ENCODE measurements at places on chromosomes 6 and 20. TPM values are rescaled to one million over a fixed set of nuclear protein-coding genes. Genes with fewer than 3 reads are reported as not detected.
A peak's percentile ranks its signal among the peaks of the same experiment; 100 is the strongest.

DNA sequence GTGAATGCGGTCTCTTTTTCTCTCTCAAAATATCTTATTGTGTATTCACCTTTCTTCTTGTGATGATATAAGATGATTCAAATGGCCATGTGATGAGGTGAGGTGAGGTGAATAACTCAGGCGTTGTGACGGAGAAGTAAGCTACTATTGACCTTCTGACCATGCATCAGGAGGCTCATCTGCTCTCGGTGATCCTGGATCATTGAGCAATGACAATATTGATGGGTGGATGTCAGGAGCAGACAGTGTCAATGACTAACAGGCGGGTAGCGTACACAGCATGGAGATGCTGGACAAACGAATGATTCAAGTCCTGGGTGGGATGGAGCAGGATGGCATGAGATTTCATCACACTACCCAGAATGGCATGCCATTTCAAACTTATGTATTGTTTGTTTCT, 119.6 kb downstream of the PXDC1 start:
- H3K4me3 ChIP-seq, result no peak overlapping the region
- no peaks in the 10 kb centered on the region for H3K36me3 ChIP-seq
- H3K4me1 ChIP-seq, result no peaks in the 10 kb centered on the region
- no peak for DNase-seq

ZNF831 gene
- not detected for polyA plus RNA-seq

RAET1E gene
- polyA plus RNA-seq, result 24.9 TPM

DNA sequence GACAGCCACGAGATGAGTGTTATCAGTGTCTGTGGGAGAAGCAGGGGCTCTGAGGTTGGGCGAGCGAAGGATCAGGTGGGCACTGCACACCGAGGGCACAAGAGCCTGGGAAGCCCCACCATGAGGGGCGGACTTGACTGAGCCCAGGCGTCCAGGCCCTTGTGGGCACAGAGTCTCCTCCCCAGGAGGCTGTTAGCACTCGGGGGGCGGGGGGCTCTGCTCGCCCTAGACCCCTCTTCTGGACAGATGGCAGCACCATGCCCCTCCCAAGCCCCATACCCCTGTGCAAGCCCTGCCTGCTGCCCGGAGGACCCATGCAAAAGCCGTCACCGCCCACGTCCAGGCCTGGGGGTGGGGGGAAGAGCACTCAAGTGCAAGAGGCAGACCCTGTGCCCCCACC, 21.7 kb upstream of the SLCO4A1 start:
- H3K4me1 ChIP-seq, result peaks cover 23% of the 10 kb centered on the region
- no peaks in the 10 kb centered on the region for H3K27me3 ChIP-seq
- no peak overlapping the region for H3K27ac ChIP-seq

DNA sequence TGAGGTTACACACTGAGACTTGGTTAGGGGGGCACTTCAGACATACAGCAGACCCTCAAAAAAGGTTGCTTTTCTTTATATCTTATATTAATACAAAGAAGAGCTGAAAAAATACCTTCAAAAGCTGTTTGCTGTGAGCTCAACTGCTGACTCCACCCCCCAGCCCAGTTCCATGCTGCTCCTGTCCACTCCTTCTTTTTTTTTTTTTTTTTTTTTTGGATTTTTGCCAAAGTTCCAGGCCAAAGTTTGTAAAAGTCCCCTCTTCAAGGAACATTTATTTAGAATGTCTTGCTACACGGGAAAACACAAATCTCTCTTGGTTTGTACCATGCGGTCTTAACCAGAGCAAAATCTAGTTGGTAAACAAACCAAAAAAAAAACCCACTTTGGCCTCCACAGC, 85.3 kb upstream of the AKAP12 start:
- H3K4me1 ChIP-seq, result no peaks in the 10 kb centered on the region
- no peaks in the 10 kb centered on the region for H3K36me3 ChIP-seq
- DNase-seq, result no peak
- no peaks in the 10 kb centered on the region for H3K27me3 ChIP-seq
- H3K27ac ChIP-seq, result no peak overlapping the region

RAD21L1 gene
- not detected for polyA plus RNA-seq

- no peak overlapping the region for H3K4me3 ChIP-seq
- peaks cover 6% of the 10 kb centered on the region for H3K36me3 ChIP-seq
- no peaks in the 10 kb centered on the region for H3K4me1 ChIP-seq
- H3K27ac ChIP-seq, result no peak overlapping the region
These were observed 2.8 kb upstream of the ZSWIM1 start for GRCh38 chr20:45878076-45878761.

SLC12A5 gene
- not detected for polyA plus RNA-seq

DNA sequence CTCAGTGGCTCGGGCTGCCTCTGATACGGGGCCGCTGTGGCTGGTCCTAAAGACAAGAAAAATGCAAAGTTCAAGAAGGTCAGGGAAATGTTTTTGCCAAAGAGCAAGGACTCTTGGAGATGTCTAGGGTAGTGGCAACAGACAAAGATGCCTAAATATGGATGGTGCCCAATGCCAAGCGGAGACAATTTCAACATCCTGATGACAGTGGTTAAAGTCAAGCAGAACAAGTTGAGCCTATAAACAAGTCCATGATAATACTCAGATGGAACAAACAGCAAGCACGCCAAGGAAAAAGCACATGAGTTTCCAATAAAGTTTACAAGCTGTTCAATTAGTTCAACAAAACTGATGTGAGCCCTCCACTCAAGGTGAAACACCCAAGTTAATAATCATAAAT, 51.1 kb downstream of the SLC22A1 start:
- no peak overlapping the region for H3K27ac ChIP-seq
- H3K36me3 ChIP-seq, result no peaks in the 10 kb centered on the region

RFX6 gene
- not detected for polyA plus RNA-seq

- H3K27ac ChIP-seq, result no peak overlapping the region
- H3K36me3 ChIP-seq, result no peaks in the 10 kb centered on the region
- peaks cover 12% of the 10 kb centered on the region for H3K27me3 ChIP-seq
- no peak overlapping the region for H3K4me3 ChIP-seq
- H3K4me1 ChIP-seq, result no peaks in the 10 kb centered on the region
- no peak for DNase-seq
These were observed 27.3 kb downstream of the PDRG1 start for GRCh38 chr20:31924561-31924960.

GRCh38 chr6:149324428-149324827, 6.9 kb downstream of the TAB2 start:
- no peak overlapping the region for H3K27ac ChIP-seq
- no peaks in the 10 kb centered on the region for H3K27me3 ChIP-seq
- peaks cover 7% of the 10 kb centered on the region for H3K4me1 ChIP-seq
- no peak for DNase-seq

- H3K27ac ChIP-seq, result no peak overlapping the region
- no peak for DNase-seq
These were observed 435.7 kb upstream of the FKBP1C start for GRCh38 chr6:62775427-62776022.

DNA sequence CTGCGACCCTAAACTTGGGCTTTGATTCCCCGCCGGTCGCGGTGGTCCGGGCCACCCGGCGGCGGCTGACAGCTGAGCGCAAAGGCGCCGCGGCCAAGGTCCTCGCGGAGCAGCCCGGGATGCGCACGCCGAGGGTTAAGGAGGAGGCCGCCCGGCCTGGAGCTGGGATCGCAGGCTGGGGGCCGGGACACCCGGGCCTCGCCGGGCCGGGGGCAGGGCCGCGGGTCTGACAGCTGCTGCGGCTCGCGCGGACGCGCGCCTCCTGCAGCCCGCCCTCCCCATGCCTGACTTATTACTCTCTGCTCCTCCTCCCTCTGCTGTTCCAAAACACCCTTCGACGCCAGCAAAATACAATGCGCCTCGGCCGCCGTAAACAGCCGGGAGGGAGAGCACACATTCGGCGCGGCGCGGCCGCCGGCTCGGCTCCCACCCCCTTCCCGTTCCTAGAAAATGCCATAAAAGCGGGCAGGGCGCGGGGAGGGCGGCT, 746 bp downstream of the BACH2 start:
- peak overlapping the region; percentile 82 for H3K4me3 ChIP-seq
- no peak for DNase-seq
- H3K4me1 ChIP-seq, result peaks cover 2% of the 10 kb centered on the region
- H3K36me3 ChIP-seq, result no peaks in the 10 kb centered on the region

- no peaks in the 10 kb centered on the region for H3K4me1 ChIP-seq
- H3K27ac ChIP-seq, result no peak overlapping the region
- no peaks in the 10 kb centered on the region for H3K27me3 ChIP-seq
- no peak for DNase-seq
- H3K4me3 ChIP-seq, result no peak overlapping the region
These were observed 156.6 kb downstream of the LRRC1 start for GRCh38 chr6:53951383-53951782.

DNA sequence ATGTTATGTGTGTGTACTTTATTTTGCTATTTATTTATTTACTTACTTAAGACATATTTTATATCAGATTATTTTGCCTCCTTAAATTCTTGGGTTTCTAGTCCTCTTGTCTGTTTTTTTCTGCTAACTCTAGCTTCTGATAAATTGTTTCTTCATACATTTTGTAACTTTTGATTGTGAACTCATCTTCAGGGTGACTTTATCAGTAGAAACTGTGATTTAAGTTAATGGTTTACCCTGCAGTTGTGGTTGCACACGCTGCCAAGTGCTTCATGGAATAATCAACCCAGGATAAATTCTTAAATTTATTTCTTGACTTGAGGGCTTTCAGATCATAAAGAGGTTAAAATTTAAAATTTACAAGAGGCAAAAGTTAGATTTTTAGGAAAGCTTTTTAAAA, 173.3 kb downstream of the CENPW start:
- no peaks in the 10 kb centered on the region for H3K36me3 ChIP-seq
- DNase-seq, result no peak
- no peaks in the 10 kb centered on the region for H3K27me3 ChIP-seq
- no peaks in the 10 kb centered on the region for H3K4me1 ChIP-seq
- no peak overlapping the region for H3K4me3 ChIP-seq

DNA sequence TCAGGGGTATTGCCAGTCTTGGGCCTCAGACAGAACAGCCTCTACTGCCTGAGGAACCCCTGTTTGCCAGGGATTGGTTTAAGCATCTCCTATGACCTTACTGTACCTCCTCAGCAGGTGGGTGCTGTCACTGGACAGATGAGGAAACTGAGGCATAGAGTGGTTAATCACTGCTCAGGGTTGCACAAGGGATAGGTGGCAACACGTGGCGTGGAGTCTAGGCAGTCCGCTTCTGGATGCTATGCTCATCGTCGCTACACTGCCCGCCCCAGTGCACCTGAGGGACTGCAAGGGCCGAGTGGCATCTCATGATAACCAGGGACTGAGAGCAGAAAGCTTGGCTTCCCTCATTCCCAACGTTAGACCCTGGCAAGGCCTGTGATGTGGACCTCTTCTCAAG, 101.8 kb upstream of the SULF2 start:
- no peak for DNase-seq
- no peak overlapping the region for H3K4me3 ChIP-seq
- H3K4me1 ChIP-seq, result peaks cover under 1% of the 10 kb centered on the region
- no peaks in the 10 kb centered on the region for H3K27me3 ChIP-seq
- no peaks in the 10 kb centered on the region for H3K36me3 ChIP-seq
- H3K27ac ChIP-seq, result no peak overlapping the region

GRCh38 chr6:133778414-133779130, 110.3 kb upstream of the TCF21 start:
- H3K4me3 ChIP-seq, result no peak overlapping the region
- no peak for DNase-seq
- no peaks in the 10 kb centered on the region for H3K36me3 ChIP-seq
- peaks cover 5% of the 10 kb centered on the region for H3K4me1 ChIP-seq
- H3K27ac ChIP-seq, result no peak overlapping the region

DNA sequence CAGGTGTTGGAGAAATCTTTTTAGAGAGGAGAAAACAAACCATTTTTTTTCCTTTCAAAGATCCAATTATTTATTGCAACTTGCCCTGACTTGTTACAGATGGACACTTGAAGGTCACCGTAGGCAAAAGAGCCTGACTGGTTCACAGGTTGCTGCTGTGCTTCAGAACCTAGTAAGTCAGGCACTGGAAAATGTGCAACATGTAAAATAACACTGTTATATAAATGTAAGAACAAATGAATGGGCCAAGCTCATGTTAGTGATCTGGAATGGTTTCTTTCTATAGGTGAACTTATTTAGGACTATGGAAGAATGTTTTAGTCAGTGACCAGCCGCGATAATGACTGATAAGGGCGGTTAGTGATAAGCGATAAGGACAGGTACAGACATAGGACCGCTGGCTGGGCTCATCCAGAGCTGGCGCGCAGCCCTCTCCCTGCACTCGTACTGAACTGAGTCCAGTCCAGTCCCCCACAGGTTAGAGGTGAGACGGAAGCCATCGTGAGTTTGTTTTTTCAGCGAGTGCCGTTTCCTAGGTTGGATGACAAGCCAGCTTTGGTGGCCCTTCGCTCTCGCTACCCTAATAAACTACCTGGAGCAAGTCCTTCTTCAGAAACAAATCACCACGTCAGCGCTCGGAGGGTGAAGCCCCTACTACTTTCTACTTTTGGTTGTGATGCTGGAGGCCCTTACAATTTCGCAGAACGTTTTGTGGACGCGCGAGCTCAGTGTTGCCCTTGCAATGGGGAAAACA, 94.4 kb upstream of the PRDM1 start:
- peak overlapping the region; percentile 75 for H3K4me3 ChIP-seq
- no peaks in the 10 kb centered on the region for H3K27me3 ChIP-seq
- H3K27ac ChIP-seq, result peak overlapping the region; percentile 55
- H3K4me1 ChIP-seq, result peaks cover 35% of the 10 kb centered on the region

DNA sequence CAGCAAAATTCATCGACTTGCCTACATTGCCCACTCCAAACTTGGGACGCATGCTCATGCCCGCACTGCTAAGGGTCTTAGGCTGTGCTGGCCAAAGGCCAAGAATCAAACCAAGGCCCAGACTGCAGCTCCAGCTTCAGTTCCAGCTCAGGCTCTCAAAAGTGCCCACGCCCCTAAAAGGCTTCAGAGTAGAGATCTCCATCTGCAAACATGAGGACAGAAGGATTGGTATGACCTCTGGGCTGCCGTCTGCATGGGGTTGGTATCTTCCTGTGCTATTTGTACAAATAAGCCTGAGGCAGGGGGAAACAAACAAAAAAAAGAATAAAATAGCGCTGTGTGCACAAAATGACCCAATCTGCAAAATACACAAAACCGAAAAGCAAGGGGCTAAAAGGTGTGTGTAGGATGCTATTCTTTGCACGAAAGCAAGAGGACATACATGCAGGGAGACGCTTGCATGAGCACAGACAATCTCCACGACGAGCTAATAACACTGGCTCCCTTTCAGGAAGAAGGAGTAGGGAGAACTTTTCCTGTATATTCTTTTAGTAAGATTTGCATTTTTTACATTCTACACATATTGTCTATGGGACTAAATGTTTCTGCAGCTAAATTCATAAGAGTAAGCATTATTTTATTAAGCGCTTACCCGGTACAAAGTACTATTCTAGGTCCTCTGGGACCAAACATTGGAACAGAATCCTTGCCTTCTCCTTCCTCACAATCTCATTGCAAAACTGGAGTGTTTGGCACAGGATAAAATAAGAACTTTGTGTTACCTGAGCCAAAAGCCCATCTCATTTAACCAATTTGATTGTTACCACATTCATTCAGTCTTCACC, 33.1 kb downstream of the ATP9A start:
- no peaks in the 10 kb centered on the region for H3K27me3 ChIP-seq
- H3K36me3 ChIP-seq, result no peaks in the 10 kb centered on the region
- H3K4me1 ChIP-seq, result no peaks in the 10 kb centered on the region
- DNase-seq, result no peak

ENPP4 gene
- 0.01 TPM for polyA plus RNA-seq

DNA sequence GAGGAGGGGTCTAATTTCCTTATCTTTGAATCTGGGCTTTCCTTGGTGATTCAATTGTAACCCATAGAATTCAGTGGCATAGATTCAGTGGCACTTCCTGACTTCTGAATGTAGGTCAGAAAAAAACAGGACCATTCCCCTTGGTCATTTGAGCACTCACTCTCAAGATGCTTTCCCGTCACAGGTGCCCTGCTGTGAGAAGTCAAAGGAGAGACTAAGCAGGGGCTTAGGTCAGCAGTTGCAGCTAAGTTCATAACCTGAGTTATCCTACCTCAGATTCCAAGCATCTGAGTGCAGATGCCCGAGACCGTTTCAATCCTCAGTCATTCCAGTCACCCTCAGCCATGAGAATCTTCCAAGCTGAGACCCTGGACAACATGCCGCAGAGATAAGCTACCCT, 506.6 kb downstream of the FRK start:
- H3K27ac ChIP-seq, result no peak overlapping the region
- H3K27me3 ChIP-seq, result no peaks in the 10 kb centered on the region
- H3K4me1 ChIP-seq, result no peaks in the 10 kb centered on the region
- no peaks in the 10 kb centered on the region for H3K36me3 ChIP-seq
